ENCODE measurements at places on chromosomes 6 and 20.

DNA sequence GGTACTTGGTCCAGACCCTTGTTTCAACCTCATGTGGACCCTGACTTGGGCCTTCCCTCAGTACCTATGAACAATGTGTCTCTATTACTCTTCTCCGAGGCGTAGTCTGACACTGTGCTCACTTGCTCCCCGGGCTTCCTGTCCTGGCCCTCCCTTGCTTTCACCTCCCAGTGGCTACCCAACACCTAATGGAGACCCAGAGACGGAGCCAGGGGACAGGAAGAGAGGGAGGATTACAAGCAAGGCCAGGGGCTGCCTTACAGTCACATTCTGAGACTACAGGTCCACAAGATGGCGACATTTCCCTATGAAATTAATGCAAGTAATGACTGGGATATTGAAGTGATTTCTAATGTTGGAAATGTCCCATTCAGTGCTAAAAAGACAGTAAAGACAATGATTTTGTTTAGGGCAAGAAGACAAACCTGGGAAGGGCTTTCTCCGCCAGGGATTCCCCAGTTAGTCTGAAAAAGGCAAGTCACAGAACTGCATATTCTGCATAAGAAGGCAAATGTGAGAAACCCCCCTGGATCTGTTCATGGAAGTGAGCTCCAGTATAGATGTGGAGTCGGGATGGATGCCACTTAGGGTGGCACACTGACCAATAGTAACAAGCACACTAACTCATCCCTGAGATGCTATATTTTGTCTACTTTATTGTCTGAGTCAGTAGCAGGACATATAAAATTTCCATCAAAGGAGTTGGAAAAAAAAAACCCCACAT, 44.0 kb upstream of the ZBTB24 start:
- peak; percentile 28 for DNase-seq

GRCh38 chr6:156687789-156688619, 89.2 kb upstream of the ARID1B start:
- DNase-seq = no peak

GRCh38 chr20:38804682-38805501, 605 bp upstream of the PPP1R16B start:
- DNase-seq = no peak

GRCh38 chr6:100134297-100134696, 140.3 kb upstream of the MCHR2 start:
- DNase-seq = no peak

GRCh38 chr6:112947507-112947906, 600.4 kb downstream of the RFPL4B start:
- no peak for DNase-seq

- no peak for DNase-seq
Measured at GRCh38 chr6:55902796-55903195, 27.4 kb upstream of the BMP5 start.

DNA sequence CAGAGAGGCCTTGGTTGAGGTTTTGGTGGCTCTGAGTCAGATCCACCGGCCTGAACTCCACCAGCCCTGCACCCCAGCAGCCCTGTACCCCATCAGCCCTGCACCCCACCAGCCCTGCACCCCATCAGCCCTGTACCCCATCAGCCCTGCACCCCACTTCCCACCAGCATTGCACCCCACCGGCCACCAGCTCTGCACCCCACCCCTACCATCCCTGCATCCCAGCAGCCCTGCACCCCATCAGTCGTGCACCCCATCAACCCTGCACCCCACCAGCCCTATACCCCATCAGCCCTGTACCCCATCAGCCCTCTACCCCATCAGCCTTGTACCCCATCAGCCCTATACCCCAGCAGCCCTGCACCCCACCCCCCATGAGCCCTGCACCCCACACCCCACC, 14.3 kb upstream of the CHRNA4 start:
- DNase-seq = no peak

DNA sequence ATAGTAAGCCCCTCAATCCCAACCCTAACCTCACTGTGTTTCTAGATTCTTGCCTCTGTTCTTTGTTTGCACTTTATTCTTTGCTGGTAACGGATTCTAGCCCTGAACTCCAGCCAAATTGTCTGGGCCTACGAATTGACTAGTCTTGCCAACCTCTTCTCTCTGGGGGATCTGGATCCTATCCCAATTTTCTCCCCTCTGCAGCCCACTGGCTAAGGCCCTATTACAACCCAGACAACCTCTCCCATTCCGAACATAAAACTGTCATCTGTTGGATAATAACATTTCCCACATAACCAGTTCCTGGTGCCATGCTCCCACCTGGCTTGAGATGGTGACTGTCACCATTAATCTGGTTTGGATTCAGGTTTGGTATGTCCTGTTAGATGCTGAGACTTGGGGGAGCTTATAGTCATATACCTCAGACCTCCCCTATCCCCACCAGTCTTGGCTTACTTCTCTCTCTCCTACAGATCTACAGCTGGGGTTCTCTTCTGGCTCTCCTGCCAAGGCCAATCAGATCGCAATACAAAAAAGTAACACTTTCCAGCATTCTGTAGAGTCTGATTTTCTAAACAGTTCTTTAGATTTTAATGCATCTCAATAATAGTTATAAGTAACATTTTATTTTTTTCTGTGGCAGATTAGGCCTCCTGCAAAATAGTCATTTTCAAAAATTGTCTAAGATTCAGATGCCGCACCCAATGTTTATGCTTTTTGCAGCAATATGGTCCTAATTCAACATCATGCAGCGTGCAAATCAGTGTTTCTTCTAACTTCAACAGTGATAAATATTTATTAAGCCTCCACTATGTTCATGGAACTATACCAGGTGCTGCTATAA, 29.8 kb upstream of the AHI1 start:
- DNase-seq = no peak

DNA sequence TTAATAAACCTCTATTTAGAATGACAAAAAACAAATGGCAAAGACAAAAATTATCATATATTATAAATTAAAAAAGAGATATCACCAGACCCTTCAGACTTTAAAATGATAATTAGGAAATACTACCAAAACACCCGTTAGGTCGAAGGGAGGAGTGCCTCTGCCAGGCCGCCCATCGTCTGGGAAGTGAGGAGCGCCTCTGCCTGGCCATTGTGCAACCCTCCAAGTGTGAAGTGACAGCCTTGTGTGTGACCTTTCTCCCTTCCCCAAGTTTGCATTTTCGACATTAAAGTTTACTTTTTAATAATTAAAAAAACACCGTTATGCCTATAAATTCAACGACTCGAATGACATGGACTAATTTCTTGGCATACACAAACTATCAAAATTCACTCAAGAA, 64.5 kb upstream of the TASP1 start:
- no peak for DNase-seq

GRCh38 chr6:3471711-3472110, 14.9 kb upstream of the SLC22A23 start:
- DNase-seq = no peak

- DNase-seq = peak; percentile 67
Measured at GRCh38 chr20:46999801-47000465, 105.3 kb downstream of the EYA2 start.

DNA sequence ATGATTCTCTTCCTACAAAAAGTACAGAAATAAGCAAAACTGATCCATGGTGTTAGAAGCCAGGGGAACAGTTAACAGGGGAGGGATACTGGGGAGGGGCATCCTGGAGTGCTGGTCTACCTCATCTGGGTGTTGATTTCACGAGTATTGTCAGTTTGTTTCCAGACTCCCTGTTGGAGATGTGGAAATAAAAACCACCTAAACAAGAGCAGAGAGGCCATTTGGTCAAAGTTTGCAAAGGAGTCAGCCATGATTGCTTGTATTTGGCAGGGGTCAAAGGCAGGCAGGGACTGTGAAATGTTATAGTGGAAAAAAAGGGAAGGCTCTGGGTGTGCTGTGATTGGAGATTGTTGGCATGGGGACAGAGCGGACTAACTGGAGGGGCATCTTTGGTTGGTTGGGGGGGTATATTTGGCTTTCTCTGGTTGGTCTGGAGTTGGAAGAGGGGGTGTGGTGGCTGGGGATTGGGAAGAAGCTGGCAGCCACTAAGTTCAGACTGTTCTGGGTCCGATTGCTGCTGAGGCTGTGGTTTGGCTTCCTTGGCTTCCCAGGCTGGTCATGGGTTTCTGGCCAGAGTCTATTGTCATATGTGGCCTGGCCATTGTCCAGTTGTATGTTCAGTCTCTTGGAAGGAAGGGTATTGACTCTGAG, 14.9 kb upstream of the PANK2 start:
- no peak for DNase-seq

GRCh38 chr20:46014517-46015396, 6.0 kb downstream of the MMP9 start:
- DNase-seq = no peak

GRCh38 chr20:10172998-10173655, 45.5 kb upstream of the SNAP25 start:
- DNase-seq = no peak

DNA sequence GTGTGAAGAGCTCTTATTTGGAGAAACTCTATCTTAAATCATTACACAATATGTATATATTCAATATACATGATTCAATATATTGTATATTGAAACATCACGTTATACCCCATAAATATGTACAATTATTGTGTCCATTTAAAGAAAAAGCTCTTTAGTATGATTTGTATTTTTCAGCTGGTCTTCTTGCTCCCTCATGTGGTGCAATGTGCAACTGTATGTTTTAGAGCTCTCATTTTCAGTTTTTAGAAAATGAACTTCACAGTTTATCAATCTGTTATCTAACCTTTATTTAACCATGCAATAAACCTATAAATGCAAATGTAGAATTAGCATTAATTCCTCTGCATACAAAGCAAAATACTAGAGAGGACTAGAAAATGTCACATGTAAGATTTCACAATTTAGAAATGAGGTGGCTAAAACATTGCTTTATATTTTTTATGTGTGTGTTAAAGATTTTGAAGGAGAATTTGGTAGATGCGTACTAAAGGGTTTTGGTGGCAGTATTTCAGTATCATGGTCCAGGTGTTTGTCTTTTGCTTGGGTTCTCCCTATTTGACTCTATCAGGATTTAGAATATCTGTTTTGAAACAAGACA, 167.1 kb downstream of the PHF3 start:
- no peak for DNase-seq

DNA sequence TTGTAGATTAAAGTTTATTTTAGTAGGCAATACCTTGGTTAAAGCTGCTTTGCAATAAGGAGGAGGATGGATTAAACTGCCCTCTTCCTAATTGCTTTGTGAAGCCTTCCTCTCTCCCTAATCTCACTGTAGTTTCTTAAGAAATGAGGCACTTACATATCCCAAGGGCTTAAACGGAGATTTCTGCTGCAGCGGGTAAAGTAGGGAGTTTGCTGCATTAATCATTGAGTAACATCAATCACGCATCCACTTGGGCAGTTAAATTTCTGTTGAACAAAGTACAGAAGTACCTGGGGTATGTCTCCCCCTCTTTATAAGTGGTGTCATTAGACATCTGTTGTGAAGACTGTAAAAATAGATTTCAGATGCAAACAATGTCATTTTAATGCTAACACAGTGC, 29.5 kb upstream of the ARID1B start:
- peak; percentile 23 for DNase-seq

DNA sequence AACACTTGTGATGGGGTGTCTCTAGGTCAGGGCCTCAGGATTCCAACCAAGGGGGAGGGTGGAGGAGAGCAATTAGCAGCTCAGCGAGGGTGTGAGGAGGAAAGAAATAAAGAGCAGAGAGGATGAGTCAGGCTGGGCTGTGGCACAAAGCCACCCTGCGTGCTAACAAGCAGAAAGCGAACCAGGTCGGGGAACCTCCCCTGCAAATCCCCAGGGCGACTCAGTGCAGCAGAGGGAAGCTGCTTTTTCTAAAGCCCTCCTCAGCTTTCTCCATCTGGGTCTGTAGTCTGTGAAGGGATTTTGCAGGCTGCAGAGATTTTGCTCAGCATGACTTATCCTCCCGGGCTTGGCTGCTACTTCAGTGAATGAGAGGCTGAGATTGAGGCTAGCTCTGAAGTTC, 6.6 kb upstream of the SPO11 start:
- DNase-seq = peak; percentile 63
